ENCODE measurements at places on chromosomes 4 and X.

DNA sequence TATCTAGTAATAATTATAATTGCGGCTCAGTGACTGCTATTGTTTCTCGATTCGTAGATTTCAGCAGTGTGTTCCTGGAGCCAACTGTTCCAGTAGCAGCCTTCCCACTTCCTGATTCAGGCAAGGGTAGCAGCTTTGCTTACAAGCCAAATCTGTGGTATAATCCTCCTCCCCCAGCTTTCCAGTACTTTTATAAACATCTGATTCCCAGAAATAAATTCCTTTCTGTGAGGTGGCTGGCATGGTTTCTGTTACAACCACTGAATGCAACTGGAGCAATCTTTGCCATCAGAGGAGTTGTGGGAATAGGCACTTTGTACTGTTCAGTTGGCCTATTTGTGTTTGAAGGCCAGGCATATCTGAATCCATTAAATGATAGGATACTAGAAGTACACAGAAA, 80.0 kb downstream of the GLRA3 start:
- no peak for DNase-seq

GRCh38 chr4:76449833-76450232, 14.8 kb downstream of the SHROOM3 start:
- peak; percentile 16 for DNase-seq

GRCh38 chrX:49172280-49172780, 632 bp downstream of the PLP2 start:
- peak; percentile 65 for DNase-seq

- no peak for DNase-seq
Observed at GRCh38 chr4:166972071-166972470, 262.2 kb downstream of the SPOCK3 start.

DNA sequence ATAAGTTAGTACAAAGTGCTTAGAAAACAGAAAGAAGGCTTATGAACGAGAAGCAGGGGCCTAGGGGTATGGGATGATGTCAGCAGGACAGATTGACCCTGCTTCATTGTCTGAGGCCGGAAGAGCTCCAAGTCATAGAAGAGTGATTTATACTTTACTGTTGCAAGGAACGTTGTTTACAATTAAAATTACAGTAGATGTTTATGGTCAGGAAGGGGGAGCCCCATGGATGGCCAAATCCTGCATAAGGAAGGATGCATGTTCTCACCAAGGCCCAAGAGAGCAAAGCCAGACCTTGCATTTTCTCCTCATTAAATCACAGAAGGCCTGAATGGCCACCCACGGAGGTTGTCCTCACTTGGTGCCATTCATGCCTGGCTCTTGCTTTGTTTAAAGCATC, 115.3 kb downstream of the LDB2 start:
- no peak for DNase-seq

DNA sequence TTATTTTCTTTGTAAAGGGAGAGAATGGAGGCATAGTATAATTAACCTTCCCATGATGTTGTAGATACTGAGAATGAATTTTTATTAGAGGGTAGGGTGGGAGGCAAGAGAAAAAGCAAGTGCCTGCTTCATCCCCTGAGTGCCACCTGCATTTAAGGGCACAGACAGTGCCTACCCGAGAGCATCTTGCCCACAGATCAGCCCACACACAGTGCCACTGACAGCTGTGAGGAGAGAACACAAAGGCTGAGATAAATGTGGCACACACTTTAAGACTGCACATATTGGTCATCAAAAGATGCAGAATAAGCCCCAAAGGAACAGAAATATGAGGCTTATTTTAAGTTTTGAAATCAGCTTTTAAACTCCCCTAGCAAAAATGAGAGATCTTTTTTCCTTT, 250.8 kb downstream of the SLC39A8 start:
- no peak for DNase-seq
